ENCODE measurements at places on chromosomes 3 and 15.

- DNase-seq, result no peak
Observed at GRCh38 chr3:181969925-181970324, 258.2 kb downstream of the SOX2 start.

GRCh38 chr15:89569090-89569745 is 6.1 kb upstream of the TICRR start:
- no peak for DNase-seq

GRCh38 chr15:47794252-47794914 is 77.1 kb downstream of the SEMA6D start:
- DNase-seq, result no peak

- peak; percentile 42 for DNase-seq
Observed at GRCh38 chr3:112671930-112672715, 31.2 kb upstream of the CCDC80 start.

DNA sequence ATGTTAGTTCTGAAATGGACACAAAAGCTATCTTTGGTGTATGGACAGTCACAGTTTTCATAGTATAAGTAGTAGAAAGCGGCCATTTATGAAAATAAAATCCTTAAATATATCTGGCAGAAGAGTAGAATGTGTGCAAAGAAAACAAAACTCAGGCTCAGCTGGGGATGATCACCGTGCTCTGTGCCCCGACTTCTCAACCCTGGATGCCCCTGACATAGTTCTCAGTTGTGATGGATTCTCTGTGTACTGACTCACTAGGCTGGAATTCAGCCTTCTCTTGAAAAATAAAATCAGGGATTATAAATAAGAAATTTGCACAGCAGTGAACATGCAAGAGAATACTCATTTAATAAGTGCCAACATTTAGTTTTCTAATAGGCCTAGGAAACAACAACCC is 925.1 kb upstream of the NR2F2 start:
- no peak for DNase-seq

GRCh38 chr15:67025719-67026609 is 39.4 kb upstream of the SMAD3 start:
- no peak for DNase-seq

GRCh38 chr15:58484791-58485600 is 53.2 kb downstream of the LIPC start:
- DNase-seq, result peak; percentile 50

DNA sequence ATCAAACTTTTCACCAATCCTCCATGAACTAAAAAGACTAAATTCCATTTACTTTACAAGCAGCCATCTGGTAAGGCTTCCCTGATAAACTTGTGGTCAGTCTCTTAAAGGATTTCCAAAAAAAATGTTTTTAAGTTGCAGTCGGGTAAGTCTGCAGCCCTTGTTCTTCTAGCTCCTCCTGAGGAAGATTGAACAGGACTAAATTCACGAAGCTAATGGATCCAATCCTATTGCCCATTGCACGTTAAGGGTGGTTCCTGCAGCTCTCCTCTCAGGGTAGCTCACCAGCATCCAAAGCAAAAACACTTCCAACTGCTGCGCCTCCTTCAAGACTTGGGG is 2.8 kb downstream of the HES1 start:
- no peak for DNase-seq

GRCh38 chr3:170689296-170689829 is 103.5 kb upstream of the SLC7A14 start:
- no peak for DNase-seq

DNA sequence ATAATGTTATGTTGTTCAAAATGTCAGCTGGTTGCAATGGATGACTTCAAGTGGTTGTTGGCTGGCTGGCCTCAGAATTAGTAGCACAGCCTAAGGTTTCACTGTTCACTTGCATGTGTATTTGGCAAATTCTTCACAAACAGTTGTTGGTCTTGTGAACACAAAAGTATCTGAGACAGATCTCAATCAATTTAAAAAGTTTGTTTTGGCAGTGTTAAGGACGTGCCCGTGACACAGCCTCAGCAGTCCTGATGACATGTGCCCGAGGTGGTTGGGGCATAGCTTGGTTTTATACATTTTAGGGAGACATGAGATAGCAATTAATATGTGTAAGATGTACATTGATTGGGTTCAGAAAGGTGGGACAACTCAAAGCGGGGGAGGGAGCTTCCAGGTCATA is 436.0 kb downstream of the AGBL1 start:
- DNase-seq, result no peak

DNA sequence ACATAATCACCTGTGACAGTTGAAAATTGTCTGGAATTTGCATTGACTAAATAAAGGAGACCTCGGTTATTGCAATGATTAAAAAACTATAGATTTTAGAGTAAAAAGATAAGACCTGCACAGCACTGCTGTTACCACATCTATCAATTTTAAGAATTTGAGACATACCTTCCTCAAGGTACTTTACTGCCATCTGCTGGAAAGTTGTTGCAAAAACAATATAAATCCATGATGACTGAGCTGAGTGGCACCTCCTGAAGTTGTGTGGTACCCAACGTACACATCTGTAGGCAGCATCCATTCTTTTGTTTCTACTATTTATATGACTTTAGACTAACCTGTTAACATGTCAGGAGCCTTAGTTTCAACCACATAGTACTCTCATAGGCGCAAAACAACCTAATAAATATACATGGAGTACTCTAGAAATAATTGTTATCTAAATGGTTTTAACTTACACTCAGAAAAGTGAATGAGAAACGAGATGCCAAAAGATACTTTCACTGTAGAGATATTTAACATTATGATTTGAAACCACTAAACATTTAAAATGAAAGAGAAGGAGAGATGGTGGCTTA is 106.7 kb downstream of the GHSR start:
- DNase-seq, result peak; percentile 73

DNA sequence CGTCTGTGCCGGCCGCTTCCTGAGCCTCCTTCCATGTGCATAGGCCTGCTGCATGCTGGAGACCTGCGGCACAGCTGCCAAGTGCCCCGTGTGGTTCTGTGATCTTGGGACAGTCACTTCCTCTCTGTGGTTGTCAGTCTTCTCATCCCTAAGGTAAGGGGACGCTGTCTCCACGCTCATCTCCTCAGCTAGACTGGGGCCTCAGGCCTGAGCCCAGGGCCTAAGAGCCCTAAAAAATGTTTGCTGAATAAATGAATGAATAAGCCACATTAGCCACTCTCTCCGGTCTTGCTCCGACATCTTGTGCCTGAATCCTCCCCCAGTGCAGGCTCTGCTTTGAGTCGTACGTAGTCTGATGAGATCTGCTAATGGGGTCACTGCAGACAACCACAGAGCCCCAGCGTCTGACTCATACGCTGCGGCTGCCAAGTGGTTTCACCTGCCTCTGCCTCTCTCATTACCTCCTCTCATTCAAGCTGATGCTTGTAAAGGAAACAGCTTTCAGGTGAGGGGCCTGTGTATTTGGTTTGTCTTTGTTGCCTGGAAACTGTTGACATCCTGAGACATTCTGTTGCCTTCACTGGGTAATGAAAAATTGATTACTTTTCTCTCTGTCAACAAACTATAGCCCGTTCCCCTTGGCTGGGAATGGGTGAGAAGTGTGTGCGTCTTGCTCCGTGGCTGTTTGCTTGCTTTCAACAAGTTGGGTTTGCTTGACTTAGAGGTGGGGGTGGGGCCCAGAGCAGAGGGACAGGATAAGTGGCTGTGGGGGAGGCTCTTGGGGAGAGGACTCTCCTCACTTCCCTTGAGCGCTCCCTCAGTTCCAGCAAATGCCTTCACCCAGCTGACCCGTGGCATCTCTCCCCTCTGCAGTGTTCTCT is 15.9 kb downstream of the RPLP1 start:
- peak; percentile 92 for DNase-seq

GRCh38 chr3:196889844-196890708 is 22.4 kb downstream of the SENP5 start:
- no peak for DNase-seq

DNA sequence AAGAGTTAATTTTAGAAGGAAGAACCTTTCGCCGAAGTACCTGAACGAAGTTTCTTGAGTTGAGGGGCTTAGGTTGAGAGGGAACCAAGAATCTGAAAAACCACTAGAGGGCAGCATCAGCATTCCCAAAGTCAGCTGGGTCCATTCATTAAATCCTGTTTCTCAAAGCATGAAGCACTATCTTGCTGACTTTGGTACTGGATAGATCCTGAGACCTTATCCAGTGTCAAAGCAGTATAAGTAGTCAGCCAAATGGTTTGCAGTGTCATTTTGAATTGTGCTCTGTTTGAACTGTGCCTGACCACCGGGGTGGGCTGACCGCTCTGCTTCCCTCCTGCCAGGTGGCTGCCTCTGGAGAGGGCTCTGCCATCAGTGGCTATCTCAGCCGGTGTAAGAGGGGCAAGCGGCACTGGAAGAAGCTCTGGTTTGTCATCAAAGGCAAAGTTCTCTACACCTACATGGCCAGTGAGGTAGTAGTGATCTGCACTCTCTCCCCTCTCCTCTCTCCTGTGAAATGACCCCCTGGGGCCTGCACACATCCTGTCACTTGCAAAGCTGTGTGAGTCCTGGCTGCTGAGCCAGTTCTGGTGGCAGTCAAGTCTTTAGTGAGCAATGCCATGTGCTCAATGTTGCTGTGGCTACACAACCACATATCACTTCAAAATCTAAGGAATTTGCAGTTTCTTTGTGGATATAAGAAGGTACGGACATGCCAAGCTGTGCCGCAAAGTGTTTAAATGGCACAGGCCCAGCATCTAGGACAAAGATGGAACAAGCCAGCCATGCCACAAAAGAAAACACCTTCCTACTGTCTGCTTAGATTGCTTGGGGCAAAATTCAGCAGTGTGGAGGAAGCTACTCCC is 21.4 kb upstream of the NR2C2 start:
- DNase-seq, result peak; percentile 56

- DNase-seq, result no peak
Observed at GRCh38 chr3:127492426-127492825, 98.1 kb downstream of the TPRA1 start.

GRCh38 chr15:68485721-68486360 is 53.9 kb upstream of the ITGA11 start:
- no peak for DNase-seq

GRCh38 chr3:14803101-14803980 is 15.4 kb upstream of the FGD5 start:
- no peak for DNase-seq

Measured in CD4-positive, alpha-beta T cell treated with Interleukin-21 for 1 hour (primary cell).